ENCODE measurements at places on chromosomes 16 and 17.

- no peak for DNase-seq
Measured at GRCh38 chr17:62666061-62666800, 38.8 kb downstream of the MRC2 start.

- no peak for DNase-seq
Measured at GRCh38 chr17:67693811-67694210, 23.9 kb upstream of the NOL11 start.

GRCh38 chr17:74971842-74972106, 785 bp downstream of the HID1 start:
- no peak for DNase-seq

DNA sequence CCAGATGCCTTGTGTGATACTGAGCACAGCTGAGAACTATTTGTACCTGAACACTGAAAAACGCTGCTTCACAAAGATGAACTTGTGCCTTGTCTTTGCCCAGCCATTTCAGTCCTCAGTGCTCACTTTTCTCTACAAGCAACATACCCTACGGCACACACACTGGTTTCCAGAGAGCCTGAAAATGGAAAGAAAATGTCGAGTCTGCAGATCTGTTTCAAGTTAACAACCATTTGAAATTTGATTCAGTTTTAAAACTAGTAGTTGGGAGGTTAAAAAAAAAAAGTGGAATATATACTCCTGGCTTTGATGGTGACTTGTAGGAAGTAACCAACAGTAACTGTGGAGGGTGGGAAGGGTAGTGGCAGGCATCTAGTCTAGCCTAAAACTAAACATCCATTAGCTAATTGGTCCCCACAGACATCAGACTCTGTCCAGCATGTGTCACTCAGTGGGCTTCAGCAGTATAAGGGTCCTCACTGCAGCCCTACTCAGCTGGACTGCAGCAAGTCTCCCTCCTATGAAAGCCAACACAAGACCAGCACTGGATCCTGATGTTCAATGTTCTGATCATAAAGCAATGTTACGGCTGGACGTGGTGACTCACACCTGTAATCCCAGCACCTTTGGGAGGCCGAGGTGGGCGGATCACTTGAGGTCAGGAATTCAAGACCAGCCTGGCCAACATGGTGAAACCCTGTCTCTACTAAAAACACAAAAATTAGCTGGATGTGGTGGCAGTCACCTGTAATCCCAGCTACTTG, 27.1 kb downstream of the ERN1 start:
- no peak for DNase-seq

GRCh38 chr16:65771707-65772106, 594.8 kb upstream of the CDH5 start:
- no peak for DNase-seq

- no peak for DNase-seq
Measured at GRCh38 chr16:19892902-19893301, 8.3 kb upstream of the GPRC5B start.

DNA sequence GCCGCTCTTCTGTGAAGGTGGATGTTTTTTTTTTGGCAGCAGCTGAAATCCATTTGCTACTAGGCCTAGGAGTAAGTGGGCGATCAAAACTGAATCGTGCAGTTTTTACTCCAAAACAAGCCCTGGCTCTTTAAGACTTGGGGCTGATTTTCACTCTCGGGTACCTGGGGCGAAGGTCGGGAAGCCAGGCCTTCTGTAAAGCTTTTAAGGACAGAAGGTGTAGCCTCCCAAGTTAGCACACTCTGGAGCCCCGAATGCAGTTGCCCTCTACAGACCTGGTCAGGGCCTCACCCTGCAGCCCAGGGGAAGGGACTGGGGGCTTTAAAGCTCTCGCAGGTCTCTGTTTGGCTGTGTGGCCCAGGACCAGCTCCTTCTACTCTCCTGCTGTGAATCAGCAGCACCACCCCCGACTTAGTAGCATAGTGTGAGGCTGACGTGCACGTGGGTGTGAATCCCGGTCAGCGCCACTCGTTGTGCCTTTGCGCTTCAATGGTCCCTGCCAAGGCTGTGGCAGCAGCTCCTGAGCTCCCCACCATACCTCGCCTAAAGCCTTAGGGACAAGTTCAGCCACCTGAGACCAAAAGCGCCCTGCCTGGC, 49.9 kb downstream of the TMEM235 start:
- DNase-seq, result no peak

GRCh38 chr17:56949595-56949994, 11.3 kb downstream of the COIL start:
- DNase-seq, result no peak

- DNase-seq, result no peak
Measured at GRCh38 chr17:11908711-11909146, 88.5 kb downstream of the ZNF18 start.

DNA sequence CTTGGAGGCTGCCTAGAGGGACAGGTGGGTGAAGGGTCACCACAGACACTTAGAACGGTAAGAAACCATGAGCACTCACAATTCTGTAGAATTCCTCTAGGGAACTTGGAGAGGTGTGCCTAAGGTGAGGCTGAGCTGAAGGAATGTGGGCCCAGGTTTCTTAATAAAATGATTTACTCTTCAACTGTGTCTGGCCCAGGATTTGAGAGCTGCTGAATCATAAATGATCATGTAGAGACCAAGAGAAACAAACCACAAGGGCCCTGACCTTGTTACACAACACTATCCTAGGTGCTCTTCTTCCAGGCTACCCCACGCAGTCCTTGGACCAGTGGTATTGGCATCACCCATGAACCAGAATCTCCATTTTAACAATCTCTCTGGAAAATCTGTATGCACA, 27.7 kb downstream of the ZNF18 start:
- no peak for DNase-seq

- peak; percentile 31 for DNase-seq
Measured at GRCh38 chr17:38733982-38734973, 4.1 kb downstream of the CISD3 start.

DNA sequence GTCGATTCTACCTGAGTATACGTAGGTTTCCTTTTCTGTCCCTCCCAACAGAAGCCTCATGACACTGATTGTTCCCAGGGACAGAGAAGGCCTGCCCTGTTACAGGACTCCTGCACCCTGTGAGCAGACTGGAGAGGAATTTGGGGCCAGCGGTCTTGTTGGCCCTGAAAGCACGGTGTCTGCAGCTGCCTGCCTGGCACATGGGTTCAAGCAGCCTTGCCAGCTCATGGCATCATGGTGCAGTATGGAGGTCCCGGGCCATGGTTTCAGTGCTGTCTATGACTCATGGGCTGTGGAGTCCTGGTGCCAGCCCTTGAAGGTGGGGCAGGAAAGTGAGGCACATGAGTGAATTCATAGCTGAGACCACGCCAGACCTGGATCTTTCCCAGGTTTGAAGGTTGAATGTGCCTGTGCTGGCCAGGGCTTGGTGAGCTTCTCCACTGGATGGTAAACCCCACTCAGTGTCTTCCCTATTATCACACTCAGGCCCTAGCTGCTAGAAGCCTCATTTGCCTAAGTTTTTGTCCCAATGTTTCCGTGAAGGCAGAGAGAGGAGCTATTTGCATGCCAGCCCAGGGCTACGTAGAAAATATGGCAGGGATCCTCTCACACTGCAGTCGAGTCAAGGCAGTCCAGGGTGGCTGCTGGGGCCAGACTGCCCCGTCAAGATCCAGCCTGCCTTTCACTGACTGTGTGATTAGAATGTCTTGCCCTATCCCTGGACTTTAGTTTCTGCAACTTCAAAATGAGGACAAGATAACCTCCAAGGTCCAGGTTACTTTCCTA, 277.2 kb upstream of the CCL2 start:
- no peak for DNase-seq

GRCh38 chr16:56245197-56245596, 53.9 kb downstream of the GNAO1 start:
- DNase-seq, result no peak

GRCh38 chr17:67517325-67517724, 140.2 kb downstream of the PITPNC1 start:
- no peak for DNase-seq

GRCh38 chr17:14398766-14399165, 97.9 kb downstream of the HS3ST3B1 start:
- DNase-seq, result no peak

- DNase-seq, result no peak
Measured at GRCh38 chr17:82836823-82837357, 2.9 kb downstream of the ZNF750 start.

- DNase-seq, result no peak
Measured at GRCh38 chr17:69227541-69227940, 1.1 kb downstream of the ABCA10 start.

- DNase-seq, result no peak
Measured at GRCh38 chr17:70288540-70289290, 119.4 kb downstream of the KCNJ2 start.

Data from activated naive CD4-positive, alpha-beta T cell treated with Interleukin-2 at 50 U/mL for 16 hours (primary cell).